ENCODE measurements at places on chromosomes 3 and 15.

DNA sequence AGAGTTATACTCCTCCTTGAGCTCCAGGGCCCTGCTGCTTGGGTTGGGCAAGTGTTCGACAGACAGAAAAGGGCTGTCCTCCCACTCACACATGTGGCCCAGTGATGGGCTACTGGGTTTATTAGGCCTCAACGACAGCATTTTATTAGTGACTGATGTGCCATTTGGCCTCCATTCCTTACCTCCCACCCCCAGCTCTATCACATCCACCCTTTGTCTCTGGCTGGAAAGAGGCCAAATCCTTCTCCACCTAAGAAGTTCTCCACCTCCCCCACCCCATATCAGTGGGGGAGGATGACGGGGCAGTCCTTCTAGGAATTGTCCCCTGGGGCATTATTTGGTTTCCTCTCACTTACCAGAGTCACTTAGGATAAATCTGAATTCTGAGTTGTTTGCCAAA, 57.1 kb upstream of the WNT5A start:
- no peak for DNase-seq

GRCh38 chr3:40780291-40780924, 255.6 kb downstream of the ZNF621 start:
- DNase-seq, result no peak

- no peak for DNase-seq
These were observed 30.9 kb downstream of the DAG1 start for GRCh38 chr3:49500732-49501609.

- DNase-seq, result no peak
These were observed 350.5 kb upstream of the ICE2 start for GRCh38 chr15:60829416-60829815.

DNA sequence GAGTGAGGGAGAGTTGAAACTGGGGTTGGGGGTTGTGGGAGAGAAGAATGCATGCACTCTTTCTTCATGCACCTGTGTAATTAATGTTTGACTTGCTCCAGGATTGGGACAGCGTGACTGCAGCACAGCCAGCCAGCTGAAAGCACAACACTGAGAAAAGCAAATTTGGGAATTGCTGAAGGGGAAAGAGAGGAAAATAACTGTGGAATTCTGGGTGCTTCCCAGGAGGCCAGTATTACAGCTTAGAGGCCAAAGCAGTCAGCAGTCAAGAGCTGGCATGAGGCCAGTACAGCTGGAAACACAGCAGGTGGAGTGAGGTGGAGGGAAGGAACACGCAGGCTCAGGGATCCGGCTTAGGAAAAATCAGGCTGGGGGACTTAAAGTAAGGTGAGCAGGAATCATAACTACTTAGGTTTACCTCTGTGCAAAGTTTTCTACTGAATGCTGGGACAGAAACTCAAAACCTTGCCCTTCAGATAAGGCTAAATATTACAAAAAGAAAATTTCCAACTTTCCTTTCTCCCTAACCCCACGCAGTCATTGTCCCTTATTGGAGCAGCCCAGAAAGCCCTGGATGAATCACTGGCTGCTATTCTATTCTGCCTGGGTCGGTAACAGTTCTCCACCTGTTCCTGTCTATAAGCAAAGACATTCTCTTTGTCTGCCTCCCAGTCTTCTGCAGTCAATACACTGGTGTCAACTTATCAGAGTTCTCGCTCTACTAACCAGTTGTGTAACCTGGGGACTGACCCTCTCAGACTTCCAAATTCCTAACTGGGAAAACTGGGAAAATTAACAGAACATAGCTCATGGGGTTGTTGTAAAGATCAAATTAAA, 167.2 kb downstream of the MAGI1 start:
- no peak for DNase-seq

Data from central memory CD4-positive, alpha-beta T cell (primary cell).